NCI-H446 (cell line): ENCODE measurements at places on chromosomes 2 and 18.
A peak's percentile ranks its signal among the peaks of the same experiment; 100 is the strongest.

- peak; percentile 75 for DNase-seq
Observed at GRCh38 chr2:26483957-26484565, 6.1 kb upstream of the OTOF start.

DNA sequence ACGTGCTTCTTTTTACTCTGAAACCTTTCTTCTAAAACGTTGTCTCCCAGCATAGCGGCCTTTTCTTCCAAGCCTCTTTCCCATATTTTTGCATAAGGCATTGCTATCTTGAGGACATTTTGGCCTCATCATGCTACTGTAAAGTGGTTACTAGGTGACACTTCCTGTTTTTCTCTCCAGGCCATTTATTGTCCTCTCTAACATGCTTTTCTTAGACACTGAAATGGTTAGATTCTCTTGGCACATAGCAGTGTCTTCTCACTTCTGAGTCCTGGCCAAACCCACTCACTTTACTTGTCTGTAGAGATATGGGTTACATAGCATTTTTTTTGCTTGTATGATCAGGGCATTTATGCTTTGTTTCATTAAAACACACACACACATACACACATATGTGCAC, 50.1 kb upstream of the KCNH7 start:
- peak; percentile 12 for DNase-seq

GRCh38 chr2:61995065-61995464, 89.6 kb downstream of the COMMD1 start:
- DNase-seq: no peak

- DNase-seq: no peak
Observed at GRCh38 chr2:177669625-177670330, 277.2 kb downstream of the AGPS start.

- DNase-seq: no peak
Observed at GRCh38 chr2:237222601-237223041, 136.9 kb downstream of the COPS8 start.

- no peak for DNase-seq
Observed at GRCh38 chr18:50099725-50100407, 95.1 kb downstream of the MYO5B start.

- DNase-seq: no peak
Observed at GRCh38 chr2:240999873-241000541, 1.6 kb downstream of the SNED1 start.

DNA sequence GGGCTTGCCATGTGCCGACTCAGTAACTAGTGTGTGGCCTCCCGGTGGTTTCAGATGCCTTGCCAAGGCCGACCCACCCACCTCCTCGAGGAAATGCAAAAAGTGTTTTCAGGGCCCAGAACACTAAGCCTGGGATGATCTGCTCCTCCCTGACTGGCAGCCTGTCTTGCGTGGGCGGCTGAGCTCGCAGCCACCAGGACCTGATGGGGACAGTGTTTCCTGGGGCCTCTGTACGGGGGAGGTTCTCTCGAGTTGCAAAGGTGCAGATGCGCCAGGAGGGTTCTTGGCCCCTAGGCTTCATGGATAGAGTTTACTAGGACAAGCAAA, 85.2 kb downstream of the GLI2 start:
- DNase-seq: no peak

DNA sequence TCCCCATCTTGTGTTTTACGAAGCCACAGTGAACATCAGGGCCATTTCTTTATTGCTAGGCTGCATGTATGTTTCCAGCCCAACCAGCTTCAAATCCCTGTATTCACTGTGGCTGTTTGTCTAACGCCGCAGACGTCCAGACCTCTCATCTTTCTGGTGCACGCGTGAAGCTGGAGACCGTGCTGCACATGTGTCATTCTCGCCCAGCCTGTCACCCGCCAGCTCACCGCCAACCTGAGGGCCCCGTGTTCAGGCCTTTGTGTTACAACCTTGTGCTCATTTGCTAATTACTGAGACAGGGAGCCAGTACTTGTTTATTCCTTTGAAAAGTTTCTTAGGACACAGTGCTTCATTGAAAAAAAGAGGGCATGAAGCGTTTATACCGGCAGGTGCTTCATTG, 21.4 kb downstream of the SALL3 start:
- DNase-seq: no peak
